CMK (cell line): ENCODE measurements at places on chromosomes 1 and 21.

- no peak for DNase-seq
Observed at GRCh38 chr1:153638261-153638660, 4.4 kb downstream of the CHTOP start.

GRCh38 chr21:42986125-42986783 is 11.9 kb downstream of the PKNOX1 start:
- DNase-seq = no peak

GRCh38 chr1:41440321-41441085 is 44.0 kb downstream of the EDN2 start:
- DNase-seq = no peak

GRCh38 chr21:45084881-45085536 is 10.6 kb downstream of the ADARB1 start:
- no peak for DNase-seq
